ENCODE measurements at places on chromosomes 2 and 18.
A peak's percentile ranks its signal among the peaks of the same experiment; 100 is the strongest.

DNA sequence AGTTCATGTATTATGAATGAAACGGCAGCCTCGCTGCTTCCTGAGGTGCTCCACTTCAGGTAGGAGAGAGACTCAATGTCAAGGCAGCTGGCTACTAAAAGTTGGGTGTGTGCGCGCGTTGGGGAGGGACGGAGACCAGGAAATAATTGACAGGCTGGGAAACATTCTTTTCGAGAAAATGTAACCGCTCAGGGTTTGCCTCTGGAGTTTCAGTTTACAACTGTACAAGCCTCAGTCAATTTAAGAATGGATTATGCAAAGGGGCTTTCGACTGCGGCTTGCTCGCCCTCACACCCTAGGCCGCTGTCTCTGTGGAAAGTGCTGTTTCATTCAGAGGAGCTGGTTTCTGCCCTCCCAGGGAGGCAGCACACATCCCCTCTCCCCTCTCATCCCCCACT is 4.4 kb upstream of the SPRED2 start:
- DNase-seq = peak; percentile 75

- DNase-seq = no peak
These were observed 230.0 kb downstream of the LRP1B start for GRCh38 chr2:141900826-141901225.

GRCh38 chr2:38474021-38474456 is 97.0 kb upstream of the ATL2 start:
- peak; percentile 20 for DNase-seq

GRCh38 chr2:166106431-166107015 is 21.3 kb downstream of the SCN1A start:
- DNase-seq = peak; percentile 56

DNA sequence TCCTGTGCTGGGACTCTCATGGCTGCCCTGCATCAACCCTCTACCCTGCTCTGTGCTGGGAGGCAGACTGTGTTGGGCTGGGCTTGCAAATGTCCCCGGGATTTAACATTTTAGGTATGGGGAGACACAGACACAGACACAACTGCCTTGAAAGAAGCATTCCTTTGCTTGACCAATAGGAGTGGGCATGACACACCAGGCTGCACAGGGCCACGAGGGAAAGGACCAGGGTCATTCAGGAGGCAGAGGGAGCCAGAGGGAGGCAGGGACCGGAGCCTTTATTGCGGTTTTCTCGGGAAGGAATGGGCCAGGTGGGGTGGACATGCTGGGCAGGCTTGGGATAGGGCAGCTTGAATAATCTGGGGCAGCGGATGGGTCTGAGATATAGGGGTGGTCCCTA is 238.7 kb upstream of the COPS8 start:
- no peak for DNase-seq

DNA sequence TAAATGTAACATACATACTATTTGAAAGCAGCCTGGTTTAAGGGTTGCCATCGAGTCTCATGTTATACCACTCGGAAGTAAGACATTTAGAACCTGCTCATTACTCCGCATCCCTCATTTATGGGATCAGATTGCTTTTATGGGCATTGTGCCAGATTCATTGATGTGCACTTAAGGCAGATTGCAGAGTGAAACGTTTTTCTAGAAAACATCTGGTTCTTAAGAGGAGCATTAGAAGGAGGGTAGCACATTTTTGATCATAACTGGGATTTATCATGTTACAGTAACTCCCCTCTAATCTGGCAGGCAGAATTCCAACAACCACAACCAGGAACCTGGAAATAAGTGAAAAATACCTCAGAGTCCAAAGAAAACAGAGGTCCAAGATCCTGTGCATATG is 74.2 kb upstream of the GALNT3 start:
- peak; percentile 44 for DNase-seq

DNA sequence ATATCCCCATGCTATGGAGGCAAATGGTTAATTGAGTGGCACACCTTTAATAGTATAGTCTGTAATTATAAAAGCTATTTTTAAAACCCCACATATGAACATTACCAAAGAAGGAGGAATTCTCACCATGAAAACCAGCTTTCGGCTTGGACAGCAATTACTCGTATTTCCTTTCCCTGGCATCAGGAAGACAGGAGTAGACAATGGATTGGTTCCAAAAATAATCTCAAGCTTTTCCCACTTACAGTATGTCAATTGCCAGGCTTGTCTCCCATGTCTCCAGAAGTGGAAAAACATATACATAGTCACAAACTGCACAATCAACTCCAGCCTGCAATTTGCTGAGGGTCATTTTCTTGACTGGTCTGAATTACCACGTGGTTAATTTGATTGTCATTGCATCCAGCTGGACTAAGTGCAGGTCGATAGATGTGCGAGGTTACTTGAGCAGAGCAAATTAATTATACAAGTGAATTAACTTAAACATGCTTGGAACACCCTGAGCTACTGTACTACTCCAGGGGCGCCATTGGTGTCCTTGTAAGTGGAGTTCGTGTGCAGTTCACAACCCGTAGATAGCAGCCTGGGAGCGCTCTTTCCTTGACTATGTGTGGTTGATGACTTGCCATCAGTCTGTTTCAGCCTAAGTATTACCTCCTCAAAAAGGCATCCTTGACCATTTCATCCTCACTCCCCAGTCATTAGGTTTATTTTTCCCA is 124.3 kb upstream of the PELI1 start:
- no peak for DNase-seq

- DNase-seq = no peak
These were observed 29.2 kb downstream of the MTHFD2 start for GRCh38 chr2:74227646-74228045.

- peak; percentile 47 for DNase-seq
These were observed 41.9 kb downstream of the SPTBN1 start for GRCh38 chr2:54497763-54498680.
